ENCODE measurements at places on chromosomes 7 and 10. TPM values are rescaled to one million over a fixed set of nuclear protein-coding genes. Genes with fewer than 3 reads are reported as not detected.

Gene AGAP3
- total RNA-seq, result 79.2 TPM

Gene LRRD1
- not detected for total RNA-seq

Gene TMEM176A
- 130 TPM for total RNA-seq

Gene CALML5
- total RNA-seq, result not detected

DNA sequence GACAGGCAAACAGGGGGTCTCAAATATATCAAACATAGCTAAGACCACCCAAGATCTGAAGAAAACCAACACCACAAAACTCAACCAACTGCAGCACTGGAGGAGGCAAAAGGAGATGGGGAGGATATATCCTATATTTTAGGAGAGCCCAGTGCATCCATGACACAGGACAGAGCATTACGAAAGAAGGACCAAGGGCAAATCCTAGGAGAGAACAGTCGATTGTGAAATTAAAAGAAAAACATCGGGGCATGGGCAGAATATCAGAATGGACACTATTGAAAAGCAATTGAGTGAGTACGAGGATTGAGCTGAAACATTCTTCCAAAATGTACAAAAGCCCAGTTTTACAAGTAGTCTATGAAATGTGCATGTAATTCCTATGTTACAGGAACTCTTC lies 48.5 kb upstream of the DRGX start:
- H3K4me3 ChIP-seq, result no peak overlapping the region
- no peak overlapping the region for H3K27ac ChIP-seq
- no peaks in the 10 kb centered on the region for H3K36me3 ChIP-seq
- no peak for DNase-seq
- no peaks in the 10 kb centered on the region for H3K27me3 ChIP-seq
- no peaks in the 10 kb centered on the region for H3K4me1 ChIP-seq

GRCh38 chr7:75715864-75716263 lies 22.9 kb downstream of the HIP1 start:
- no peak for DNase-seq
- H3K4me3 ChIP-seq, result no peak overlapping the region
- H3K27me3 ChIP-seq, result no peaks in the 10 kb centered on the region
- no peaks in the 10 kb centered on the region for H3K4me1 ChIP-seq

GRCh38 chr10:117413928-117414618 lies 38.8 kb upstream of the PDZD8 start:
- DNase-seq, result no peak
- no peak overlapping the region for H3K27ac ChIP-seq
- no peaks in the 10 kb centered on the region for H3K36me3 ChIP-seq
- H3K4me1 ChIP-seq, result no peaks in the 10 kb centered on the region
- no peak overlapping the region for H3K4me3 ChIP-seq
- no peaks in the 10 kb centered on the region for H3K27me3 ChIP-seq

DNA sequence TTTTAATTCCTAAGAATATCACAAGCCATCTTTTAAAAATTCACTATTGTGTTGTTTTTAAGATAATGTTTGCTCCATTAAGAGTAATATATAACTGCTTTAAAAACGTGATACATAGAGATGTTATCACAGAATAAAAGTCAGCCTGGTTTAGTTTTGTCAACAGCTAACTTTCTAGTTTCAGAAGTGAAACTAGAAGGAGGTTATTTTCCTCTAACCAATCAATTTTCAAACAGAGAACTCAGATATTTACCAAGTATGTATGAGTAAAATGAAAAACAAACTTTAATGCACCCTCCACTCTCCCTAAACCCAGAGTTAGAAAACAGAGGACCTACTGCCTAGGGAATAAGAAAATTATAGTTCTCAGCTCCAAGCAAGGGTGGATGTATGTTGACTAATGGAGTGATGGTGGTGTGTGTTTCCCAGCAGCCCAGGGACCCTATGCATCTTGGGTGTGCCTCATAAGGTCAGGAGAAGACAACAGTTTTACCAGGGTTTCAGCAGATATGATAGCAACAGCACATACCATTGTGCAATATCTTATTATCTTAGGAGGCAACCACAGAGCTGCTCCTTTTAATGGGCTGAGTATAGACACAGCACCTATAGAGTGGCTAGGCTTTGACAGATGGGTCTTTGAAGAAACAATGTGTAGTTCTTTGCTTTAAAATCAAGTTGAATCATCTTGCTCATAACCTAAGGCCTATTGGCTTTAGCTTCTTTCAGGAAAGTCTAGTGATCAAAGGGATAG lies 58.4 kb downstream of the PTPRZ1 start:
- H3K4me1 ChIP-seq, result no peaks in the 10 kb centered on the region
- no peak for DNase-seq
- no peak overlapping the region for H3K27ac ChIP-seq
- H3K4me3 ChIP-seq, result no peak overlapping the region

- no peaks in the 10 kb centered on the region for H3K4me1 ChIP-seq
- H3K4me3 ChIP-seq, result no peak overlapping the region
- no peak for DNase-seq
- no peak overlapping the region for H3K27ac ChIP-seq
- H3K36me3 ChIP-seq, result no peaks in the 10 kb centered on the region
Observed at GRCh38 chr10:14820010-14820774, 17.6 kb downstream of the CDNF start.

DNA sequence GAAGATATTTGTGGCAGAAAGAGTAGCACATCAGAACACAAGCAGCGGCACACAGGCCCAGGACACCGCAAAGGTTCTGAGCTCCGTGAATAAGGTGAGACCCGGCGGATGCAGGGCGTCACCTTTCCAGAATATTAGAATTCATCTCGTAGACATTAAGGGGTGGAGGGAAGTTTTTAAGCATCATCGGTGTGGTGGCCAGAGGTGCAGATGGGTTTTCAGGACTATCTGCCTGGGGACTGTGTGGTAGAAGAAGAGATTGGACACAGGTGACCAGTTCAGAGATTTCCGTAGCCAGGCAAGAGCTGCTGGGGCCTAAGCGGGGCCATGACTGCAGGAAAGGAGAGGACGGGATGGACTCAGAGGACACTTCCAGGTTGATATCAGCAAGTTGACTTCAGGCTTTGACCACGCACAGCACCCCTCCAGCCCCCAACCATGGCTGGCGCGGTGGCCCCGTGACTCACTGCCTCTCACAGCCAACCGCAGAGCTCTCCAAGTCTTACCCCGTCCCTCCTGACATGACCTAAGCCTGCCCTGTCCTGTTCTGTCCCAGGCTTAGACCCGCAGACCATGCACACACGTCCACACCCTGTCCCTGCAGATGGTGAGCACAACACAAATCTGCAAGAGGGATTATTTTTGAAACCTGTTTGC lies 97.2 kb downstream of the OAT start:
- H3K27ac ChIP-seq, result no peak overlapping the region
- H3K4me1 ChIP-seq, result no peaks in the 10 kb centered on the region
- H3K27me3 ChIP-seq, result no peaks in the 10 kb centered on the region
- H3K4me3 ChIP-seq, result no peak overlapping the region
- no peak for DNase-seq

DNA sequence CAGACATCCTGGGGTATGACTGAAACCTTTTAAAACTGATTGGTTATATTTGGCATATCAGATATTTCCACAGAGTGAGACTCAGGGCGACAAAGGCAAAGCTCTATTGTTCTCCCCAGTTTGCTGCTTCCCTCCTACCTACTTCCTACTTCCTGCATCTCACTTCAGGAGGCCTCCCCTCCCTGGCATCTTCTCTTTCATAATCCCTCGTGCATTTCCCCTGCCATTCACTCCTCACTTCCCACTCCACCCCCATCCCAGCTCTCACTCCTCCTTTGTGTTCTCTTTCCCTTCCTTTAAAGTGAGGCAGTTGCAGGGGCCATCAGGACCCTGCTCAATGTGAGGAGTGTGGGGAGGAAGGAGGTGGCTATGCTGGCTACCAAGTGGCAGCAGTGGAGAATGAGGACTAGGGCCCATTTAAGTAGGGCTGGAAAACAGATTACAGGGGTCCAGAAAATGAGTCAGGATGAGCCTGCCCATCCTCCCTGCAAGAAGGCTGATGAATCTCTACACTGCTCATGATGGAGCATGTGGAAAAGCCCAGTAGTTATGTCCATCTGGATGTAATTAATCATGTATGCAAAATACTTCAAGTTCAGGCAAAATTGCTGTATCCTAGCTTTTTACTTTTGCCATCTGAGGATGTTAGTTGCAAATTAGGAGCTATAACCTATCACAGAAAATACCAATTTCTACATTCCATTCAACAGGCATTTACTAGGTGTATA lies 311.8 kb upstream of the IMMP2L start:
- H3K4me3 ChIP-seq, result no peak overlapping the region
- no peak overlapping the region for H3K27ac ChIP-seq
- H3K36me3 ChIP-seq, result no peaks in the 10 kb centered on the region
- DNase-seq, result no peak

DNA sequence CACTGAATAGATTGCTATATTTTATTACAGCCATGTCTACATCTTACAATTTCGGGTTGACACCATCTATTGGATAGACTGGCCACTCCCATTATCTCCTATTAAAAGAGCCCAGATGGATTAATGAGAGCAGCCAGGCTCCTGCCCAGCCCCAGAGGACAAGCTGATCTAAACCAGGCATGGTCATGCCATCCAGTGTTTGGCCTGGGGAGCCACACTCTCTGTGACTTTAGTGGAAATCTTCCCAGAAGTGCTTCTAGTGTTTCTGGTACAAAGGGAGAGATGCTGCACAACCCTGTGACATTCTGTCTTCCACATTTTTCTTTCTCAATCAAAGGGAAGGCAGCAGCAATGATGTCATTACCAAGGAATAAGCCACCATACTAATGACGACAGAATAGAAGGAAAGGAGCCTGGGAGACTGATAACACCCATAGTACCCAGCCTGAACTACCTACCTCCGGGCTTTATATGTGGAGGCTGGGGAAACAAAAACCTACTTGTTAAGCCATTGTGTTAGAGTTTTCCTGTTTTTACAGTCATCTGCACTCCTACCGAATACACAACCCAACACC lies 5.0 kb downstream of the NEBL start:
- no peak overlapping the region for H3K27ac ChIP-seq
- H3K4me3 ChIP-seq, result no peak overlapping the region
- DNase-seq, result no peak

DNA sequence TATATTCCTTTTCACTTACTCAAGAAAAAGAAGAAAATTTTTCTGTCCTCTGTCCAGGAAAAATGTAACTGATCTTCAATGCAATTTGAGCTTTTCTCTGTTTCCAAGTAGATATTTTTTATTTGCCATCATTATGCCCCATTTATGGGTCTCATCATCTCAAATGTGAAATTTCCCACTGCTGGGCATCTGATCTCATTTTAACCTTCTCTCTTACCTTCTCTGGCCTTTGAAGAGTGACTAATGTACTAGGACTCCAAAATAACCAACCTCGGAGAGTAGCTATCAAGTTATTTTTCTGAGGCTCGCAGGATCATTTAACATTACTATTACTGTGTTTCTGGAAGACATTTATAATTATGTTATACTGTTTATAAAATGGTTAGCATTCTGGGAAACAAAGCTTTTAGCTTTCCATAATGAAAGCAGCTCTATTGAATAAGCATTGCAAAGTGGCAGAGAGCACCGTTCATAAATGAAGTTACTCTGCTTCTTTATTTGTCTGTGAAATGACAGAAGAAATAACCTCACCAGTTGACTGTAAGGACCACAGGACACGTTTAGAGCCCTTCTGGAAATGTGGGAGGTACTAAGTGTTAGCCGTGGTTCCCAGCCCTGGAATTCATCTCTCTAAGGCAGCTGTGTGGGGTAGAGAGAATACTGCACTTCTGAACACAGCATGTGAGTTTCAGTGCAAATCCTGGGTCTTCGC lies 33.3 kb upstream of the NMT2 start:
- no peaks in the 10 kb centered on the region for H3K4me1 ChIP-seq
- H3K27ac ChIP-seq, result no peak overlapping the region
- no peaks in the 10 kb centered on the region for H3K27me3 ChIP-seq
- no peak overlapping the region for H3K4me3 ChIP-seq
- no peaks in the 10 kb centered on the region for H3K36me3 ChIP-seq

GRCh38 chr10:77667426-77668324 lies 30.1 kb upstream of the KCNMA1 start:
- H3K4me3 ChIP-seq, result no peak overlapping the region
- no peaks in the 10 kb centered on the region for H3K36me3 ChIP-seq
- DNase-seq, result no peak
- H3K27ac ChIP-seq, result no peak overlapping the region
- no peaks in the 10 kb centered on the region for H3K27me3 ChIP-seq

DNA sequence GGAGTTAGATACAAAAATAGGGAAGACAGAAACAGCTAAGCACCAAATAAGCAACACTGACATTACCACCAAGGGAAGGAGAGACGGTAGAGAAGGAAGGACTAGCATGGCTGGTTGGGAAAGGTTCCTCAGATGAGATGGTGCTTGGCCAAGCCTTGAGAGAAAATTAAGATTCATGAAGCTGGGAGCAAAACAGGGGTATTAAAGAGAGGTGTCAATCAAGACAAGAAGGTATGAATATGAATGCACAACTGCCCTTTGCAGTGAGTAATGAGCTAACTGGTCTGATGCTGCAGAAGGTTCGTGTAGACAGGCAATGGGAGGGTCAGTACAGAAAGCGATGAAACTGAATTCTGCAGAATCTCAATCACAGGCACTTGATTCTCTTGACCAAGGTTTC lies 67.7 kb downstream of the SLC37A3 start:
- H3K4me1 ChIP-seq, result no peaks in the 10 kb centered on the region
- H3K4me3 ChIP-seq, result no peak overlapping the region

DNA sequence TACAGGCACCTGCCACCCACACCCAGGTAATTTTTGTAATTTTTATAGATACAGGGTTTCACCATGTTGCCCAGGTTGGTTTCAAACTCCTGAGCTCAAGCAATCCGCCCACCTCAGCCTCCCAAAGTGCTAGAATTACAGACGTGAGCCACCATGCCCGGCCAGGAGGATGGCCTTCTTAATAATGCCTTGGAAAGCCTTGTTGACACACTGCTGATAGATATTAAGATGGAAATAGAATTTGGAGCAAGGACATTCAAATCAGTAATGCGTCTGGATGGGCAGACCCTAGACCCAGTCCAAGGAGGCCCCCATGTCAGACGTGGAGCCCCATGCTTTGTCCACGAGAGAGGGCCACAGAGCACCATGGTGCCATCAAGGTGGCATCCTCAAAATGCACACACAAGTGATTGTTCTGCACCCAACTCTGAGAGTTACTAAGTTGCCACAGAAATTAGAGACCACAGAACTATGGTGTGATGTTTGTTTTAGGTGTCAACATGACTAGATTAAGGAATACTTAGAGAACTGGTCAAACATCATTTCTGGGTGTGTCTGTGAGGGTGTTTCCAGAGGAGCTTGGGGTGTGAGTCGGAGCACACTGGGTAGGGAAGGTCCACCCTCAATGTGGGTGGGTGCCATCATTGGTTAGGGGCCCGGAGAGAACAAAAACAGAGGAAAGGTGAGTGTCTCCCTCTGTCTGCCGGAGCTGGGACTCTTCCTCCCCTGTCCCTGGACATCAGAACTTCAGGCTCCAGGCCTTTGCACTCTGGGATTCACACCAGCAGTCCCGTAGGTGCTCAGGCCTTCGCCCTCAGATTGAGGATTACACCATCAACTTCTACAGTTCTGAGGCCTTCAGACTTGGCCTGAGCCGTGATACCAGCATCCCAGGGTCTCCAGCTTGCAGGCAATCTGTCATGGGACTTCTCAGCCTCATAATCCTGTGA lies 34.5 kb downstream of the EBF3 start:
- no peaks in the 10 kb centered on the region for H3K27me3 ChIP-seq
- H3K4me3 ChIP-seq, result no peak overlapping the region
- H3K4me1 ChIP-seq, result no peaks in the 10 kb centered on the region
- H3K27ac ChIP-seq, result no peak overlapping the region
- no peaks in the 10 kb centered on the region for H3K36me3 ChIP-seq

Data from colonic mucosa (tissue), 4 donors.